NCI-H226 (cell line): ENCODE measurements at places on chromosomes 7 and 10.
A peak's percentile ranks its signal among the peaks of the same experiment; 100 is the strongest.

DNA sequence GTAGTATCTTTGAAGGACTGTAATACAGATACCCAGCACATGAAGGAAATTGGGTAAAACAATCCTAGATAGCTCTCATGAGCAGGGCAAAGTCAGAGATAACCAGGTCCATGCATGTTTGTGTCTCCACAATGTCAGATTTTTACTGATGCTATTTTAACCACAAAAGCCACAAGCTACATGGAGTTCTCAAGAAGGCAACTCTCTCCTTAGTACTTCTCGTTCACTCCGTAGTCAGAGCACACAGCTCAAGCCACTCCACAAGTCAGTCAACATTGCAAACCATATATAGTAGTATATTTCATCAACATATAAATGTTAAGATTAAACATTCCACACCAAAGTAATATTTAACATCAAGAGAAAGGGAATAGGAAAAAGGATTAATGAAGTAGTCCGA, 98.0 kb upstream of the PIK3CG start:
- DNase-seq, result peak; percentile 37

- DNase-seq, result no peak
Measured at GRCh38 chr7:95586951-95587301, 9.4 kb downstream of the PDK4 start.

- no peak for DNase-seq
Measured at GRCh38 chr7:27897441-27897847, 157.5 kb downstream of the TAX1BP1 start.

DNA sequence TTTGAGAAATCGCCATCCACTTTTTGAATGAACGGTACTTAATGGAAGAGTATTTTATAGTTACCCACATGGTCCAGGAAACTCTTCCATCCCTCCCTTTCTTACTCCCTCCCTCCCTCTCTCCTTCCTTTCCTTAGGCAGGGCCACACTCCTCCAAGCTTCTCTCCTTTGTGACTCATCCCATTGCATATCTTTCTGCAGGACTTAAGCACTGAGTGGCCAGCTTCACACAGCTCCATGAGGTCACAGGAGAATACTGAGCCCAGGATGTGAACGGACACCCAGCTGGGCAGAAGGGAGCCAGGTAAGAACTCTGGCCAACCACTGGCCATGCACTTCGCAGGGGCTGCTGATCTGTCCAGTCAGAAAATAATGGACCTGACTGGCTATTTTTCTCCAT, 189.7 kb upstream of the ADCY1 start:
- peak; percentile 26 for DNase-seq

DNA sequence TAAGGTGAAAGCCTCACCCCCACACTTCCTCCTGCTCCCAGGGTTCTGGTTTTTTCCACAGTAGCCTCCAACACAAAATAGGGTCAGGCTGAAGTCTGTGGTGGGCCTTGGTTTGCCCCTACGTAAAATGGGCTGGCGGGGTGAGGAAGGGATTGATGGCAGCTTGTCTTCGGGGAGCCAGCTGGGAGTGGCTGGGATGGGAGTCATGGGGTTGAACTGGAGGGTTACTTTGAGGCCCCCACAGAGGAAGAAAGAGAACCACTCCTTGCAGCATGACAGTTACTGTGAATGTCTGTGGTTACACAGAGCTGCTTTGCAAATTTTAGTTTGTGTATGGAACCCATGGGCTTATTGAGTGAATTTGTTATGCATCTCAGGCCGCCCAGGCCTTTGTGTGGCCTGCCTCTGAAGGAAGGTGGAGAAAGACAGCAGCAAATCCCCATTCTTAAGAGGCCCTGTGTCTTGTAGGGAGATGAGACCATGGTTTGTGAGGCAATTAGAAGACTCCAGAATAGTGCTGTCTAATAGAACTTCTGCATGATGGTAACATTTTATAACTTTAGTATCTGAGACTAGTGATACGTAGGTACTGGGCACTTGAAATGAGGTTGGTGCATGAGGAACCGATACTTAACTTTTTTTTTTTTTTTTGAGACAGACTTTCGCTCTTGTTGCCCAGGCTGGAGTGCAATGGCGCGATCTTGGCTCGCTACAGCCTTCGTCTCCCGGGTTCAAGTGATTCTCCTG, 8.1 kb downstream of the TRIM8 start:
- DNase-seq, result no peak

DNA sequence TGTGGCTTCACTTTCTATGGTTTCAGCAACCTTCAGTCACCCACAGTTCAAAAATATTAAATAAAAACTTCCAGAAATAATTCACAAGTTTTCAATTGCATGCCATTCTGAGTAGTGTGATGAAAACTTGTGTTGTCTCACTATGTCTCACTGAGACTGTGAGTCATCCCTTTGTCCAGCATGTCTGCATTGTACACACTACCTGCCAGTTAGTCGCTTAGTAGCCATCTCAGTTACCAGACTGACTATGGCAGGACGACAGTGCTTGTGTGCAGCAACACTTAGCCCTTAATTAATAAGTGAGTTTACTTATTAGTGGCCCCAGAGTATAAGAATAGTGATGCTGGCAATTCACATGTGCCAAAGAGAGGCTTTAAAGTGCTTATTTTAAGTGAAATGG, 22.5 kb downstream of the CCDC186 start:
- peak; percentile 31 for DNase-seq

GRCh38 chr10:69275444-69275843, 2.9 kb upstream of the HK1 start:
- no peak for DNase-seq

GRCh38 chr10:52621635-52622079, 150.9 kb downstream of the MBL2 start:
- no peak for DNase-seq

GRCh38 chr10:6346631-6347030, 143.9 kb downstream of the PFKFB3 start:
- DNase-seq, result no peak

DNA sequence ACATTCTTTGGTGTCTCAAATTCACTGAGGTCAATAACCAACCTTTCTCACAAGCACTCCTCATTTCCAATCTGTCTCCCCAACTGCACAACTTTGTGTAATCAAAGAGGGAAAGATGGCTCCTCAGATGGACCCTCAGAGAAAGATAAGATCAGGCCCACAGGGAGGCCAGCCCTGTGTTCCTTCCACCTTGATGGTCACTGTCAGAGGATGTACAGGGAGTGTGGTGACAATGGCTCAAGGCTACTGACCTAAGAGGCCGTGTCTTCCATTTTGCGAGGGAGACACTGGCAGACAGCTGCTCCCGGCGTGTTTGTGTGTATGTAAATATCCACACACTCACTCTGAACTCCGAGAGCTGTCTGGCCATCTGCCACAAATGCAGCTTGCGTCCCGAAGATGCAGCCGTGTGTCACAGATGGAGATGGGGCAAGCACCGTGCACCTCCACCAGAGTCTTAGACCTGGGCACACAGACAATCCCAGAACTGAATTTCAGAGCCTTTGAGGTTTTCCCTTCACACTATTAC, 712.1 kb upstream of the NRP1 start:
- no peak for DNase-seq

GRCh38 chr7:105512926-105513526, 9.0 kb downstream of the PUS7 start:
- DNase-seq, result no peak
